ENCODE measurements at places on chromosomes 4 and X.

- H3K4me1 ChIP-seq, result no peaks in the 10 kb centered on the region
- no peaks in the 10 kb centered on the region for H3K36me3 ChIP-seq
- peaks cover 3% of the 10 kb centered on the region for H3K27me3 ChIP-seq
- no peak overlapping the region for H3K4me3 ChIP-seq
- H3K27ac ChIP-seq, result no peak overlapping the region
Measured at GRCh38 chrX:15254852-15255251, 15.0 kb downstream of the ASB9 start.

- no peaks in the 10 kb centered on the region for H3K27me3 ChIP-seq
- peak; percentile 96 for DNase-seq
- H3K36me3 ChIP-seq, result no peaks in the 10 kb centered on the region
- peak overlapping the region; percentile 81 for H3K27ac ChIP-seq
- peaks cover 7% of the 10 kb centered on the region for H3K4me1 ChIP-seq
Measured at GRCh38 chr4:1579901-1580691, 104.0 kb downstream of the FAM53A start.

- DNase-seq, result no peak
- peaks cover 6% of the 10 kb centered on the region for H3K4me1 ChIP-seq
- H3K4me3 ChIP-seq, result peak within 1 kb of the TSS; percentile 55
- peaks cover 40% of the 10 kb centered on the region for H3K27me3 ChIP-seq
- no peaks in the 10 kb centered on the region for H3K36me3 ChIP-seq
Measured at GRCh38 chrX:104254442-104255115, at the start of gene ESX1. Gene ESX1, minus strand, starts transcription at chrX:104254933. Its CDS starts 84 bp downstream, at chrX:104254849.

GRCh38 chr4:150115851-150116250 lies 37.6 kb downstream of the DCLK2 start:
- no peak for DNase-seq
- peaks cover 11% of the 10 kb centered on the region for H3K27me3 ChIP-seq
- peaks cover 8% of the 10 kb centered on the region for H3K4me1 ChIP-seq
- no peak overlapping the region for H3K4me3 ChIP-seq
- no peaks in the 10 kb centered on the region for H3K36me3 ChIP-seq
- no peak overlapping the region for H3K27ac ChIP-seq

- no peak overlapping the region for H3K4me3 ChIP-seq
- H3K27me3 ChIP-seq, result peaks cover 5% of the 10 kb centered on the region
- no peak for DNase-seq
Measured at GRCh38 chr4:72984351-72984750, 85.2 kb downstream of the COX18 start.

GRCh38 chr4:182922501-182923284 lies 5.5 kb upstream of the DCTD start:
- no peak overlapping the region for H3K27ac ChIP-seq
- H3K4me3 ChIP-seq, result no peak overlapping the region
- peaks cover 22% of the 10 kb centered on the region for H3K4me1 ChIP-seq
- no peak for DNase-seq
- peaks cover 2% of the 10 kb centered on the region for H3K36me3 ChIP-seq

DNA sequence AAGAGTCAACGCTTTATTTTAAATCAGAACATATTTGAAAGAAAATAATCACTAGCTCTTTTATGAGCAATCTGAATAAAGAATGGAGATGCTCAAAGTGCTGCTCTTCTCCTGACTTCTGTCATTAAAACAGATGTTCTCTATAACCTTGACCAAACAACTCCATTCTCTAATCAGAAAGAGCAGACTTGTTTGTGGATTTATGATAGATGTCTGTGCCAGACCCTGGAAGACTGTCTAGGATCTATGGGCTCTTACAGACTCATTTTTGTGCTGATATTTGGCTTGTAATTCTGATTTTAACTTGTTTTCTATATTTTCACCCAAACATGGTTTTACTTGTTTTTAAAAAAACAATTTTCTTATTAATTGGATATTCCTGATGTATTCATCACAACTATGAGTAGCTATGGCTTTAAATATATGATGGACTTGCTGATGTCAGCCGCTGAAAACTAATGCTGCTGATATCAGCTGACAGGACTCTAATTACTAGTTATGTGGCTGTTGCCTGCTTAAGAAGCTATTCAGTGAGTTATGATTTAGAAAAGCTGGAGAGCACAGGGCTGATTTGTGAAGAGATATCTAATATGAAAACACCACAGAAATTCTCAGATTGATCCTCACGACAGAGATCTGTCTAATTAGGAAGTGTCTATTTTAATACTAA lies 31.6 kb upstream of the MAML3 start:
- H3K4me1 ChIP-seq, result no peaks in the 10 kb centered on the region
- no peak overlapping the region for H3K4me3 ChIP-seq
- no peak for DNase-seq
- peaks cover 26% of the 10 kb centered on the region for H3K27me3 ChIP-seq
- H3K27ac ChIP-seq, result no peak overlapping the region
- no peaks in the 10 kb centered on the region for H3K36me3 ChIP-seq

- no peak overlapping the region for H3K27ac ChIP-seq
- H3K36me3 ChIP-seq, result no peaks in the 10 kb centered on the region
- H3K27me3 ChIP-seq, result no peaks in the 10 kb centered on the region
- no peaks in the 10 kb centered on the region for H3K4me1 ChIP-seq
- H3K4me3 ChIP-seq, result no peak overlapping the region
Measured at GRCh38 chrX:4450177-4450576, 736.7 kb upstream of the PRKX start.

DNA sequence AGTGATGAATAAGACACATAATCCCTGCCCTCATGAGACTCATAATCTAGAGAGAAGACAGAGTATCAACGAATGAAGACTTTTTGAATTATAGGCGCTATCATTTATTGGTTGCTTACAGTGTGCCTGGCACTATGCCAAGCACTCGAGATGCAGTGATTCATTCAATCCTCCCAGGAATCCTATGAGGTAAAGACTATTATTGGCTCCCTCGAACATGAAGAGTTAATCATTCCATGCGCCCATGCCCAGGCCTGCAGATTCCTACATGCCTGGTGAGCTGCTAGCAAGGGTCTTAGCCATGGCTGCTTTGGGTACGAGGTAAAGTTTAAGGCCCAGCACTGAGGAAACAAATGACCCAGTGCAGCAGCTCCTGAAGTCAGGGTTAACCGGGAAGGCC lies 47.0 kb downstream of the TEX13B start:
- no peaks in the 10 kb centered on the region for H3K36me3 ChIP-seq
- H3K4me3 ChIP-seq, result no peak overlapping the region

GRCh38 chr4:7144374-7145290 lies 47.7 kb upstream of the SORCS2 start:
- no peak overlapping the region for H3K27ac ChIP-seq
- no peaks in the 10 kb centered on the region for H3K4me1 ChIP-seq

GRCh38 chrX:106903856-106904528 lies 851 bp upstream of the RIPPLY1 start:
- no peaks in the 10 kb centered on the region for H3K4me1 ChIP-seq
- no peak overlapping the region for H3K27ac ChIP-seq
- no peaks in the 10 kb centered on the region for H3K27me3 ChIP-seq
- no peak for DNase-seq

DNA sequence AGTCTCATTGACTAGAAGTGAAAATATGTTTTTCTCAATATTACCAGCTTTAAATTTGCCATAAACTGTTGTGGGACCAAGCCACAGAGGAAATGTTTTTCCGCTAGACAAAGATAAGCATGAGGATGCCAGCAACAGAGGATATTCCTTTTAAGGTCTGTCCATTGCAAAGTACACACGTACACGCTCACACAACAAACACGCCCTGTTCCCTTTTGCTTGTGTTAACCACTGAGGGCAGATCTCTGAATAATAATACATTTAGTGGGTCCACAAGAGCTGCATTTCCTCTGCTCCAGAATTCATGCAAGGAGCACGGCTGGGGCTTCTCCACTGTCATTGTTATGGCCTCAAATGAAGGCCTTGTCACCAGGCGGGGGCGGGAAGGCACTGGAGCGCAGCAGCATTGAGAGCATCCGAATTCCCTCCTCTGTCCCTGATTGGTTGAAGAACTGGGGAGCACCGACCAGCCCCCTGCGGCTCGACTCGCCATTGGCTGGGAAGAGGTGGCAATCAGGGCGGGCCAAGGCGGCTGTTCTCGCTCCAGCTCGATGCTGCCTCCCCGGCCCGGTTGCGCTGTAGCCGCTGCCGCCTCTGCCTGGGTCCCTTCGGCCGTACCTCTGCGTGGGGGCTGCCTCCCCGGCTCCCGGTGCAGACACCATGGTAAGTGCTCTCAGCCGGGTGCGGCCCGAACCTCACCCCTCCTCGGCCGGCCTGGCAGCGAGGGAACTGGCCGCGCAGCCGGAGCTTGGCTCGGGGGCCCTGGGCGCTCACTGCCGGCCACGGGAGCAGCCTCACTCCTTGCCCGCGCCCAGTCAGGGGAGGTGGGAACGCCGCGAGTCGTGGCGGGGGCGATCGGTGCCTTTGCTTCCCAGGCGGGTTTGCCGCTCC lies at the start of gene GUCY1B1:
TSS of gene GUCY1B1 (plus strand) at position 541 of the 891 bp plus-strand sequence. CDS start at position 661, 120 bp downstream.
- peak; percentile 59 for DNase-seq
- no peak within 1 kb of the TSS for H3K4me3 ChIP-seq
- H3K27ac ChIP-seq, result no peak within 1 kb of the TSS

DNA sequence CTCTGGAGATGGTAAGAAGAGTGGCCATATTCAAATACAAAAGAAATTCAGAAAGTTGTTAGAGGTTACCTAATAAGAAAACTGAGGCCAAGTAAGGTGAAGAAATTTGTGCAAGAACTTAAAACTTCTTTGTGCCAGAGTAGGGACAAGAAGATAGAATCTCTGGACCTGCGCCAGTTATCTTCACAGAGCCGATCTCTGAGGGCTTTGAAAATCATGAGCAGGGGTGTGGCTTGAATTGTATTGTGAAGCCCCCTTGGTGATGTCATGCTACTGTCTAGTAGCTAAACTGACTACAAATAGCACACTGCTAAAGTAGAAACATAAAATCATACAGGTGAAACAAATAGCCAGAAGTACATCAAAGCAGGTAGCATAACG lies 184.6 kb downstream of the UGT8 start:
- H3K36me3 ChIP-seq, result no peaks in the 10 kb centered on the region
- no peak overlapping the region for H3K4me3 ChIP-seq
- H3K27ac ChIP-seq, result no peak overlapping the region
- H3K4me1 ChIP-seq, result no peaks in the 10 kb centered on the region

DNA sequence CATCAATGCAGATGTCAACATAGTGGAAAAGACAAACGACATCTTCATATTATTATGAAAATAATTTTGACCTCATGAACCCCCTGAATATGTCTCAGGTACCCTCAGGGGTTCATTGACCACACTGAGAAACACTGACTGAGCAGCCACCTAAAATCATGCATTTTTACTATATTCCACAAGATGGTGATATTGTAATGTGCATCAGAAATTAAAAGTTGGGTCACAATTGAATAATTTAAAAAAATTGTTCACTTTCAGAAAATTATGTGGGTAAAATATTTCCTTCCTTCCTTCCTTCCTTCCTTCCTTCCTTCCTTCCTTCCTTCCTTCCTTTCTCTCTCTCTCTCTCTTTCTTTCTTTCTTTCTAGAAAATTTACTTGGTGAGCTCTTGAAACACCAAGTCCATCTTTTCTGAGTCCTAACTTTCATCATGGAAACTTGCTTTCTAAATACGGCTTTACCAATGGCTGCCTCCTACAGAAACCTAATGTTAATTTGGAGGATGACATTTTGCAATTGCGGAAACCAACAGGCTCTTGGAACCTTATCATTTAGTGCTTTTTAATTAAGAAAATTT lies 103.6 kb downstream of the RTL3 start:
- peaks cover 6% of the 10 kb centered on the region for H3K4me1 ChIP-seq

Data from activated CD8-positive, alpha-beta memory T cell treated with anti-CD3 and anti-CD28 coated beads, Interleukin-2, amount 10 ng/mL, durations not matched to agents 7 days and 5 days (primary cell).